ENCODE measurements at places on chromosomes 16 and 17.

- no peak for DNase-seq
Observed at GRCh38 chr17:77423589-77424451, 283.1 kb downstream of the SEC14L1 start.

DNA sequence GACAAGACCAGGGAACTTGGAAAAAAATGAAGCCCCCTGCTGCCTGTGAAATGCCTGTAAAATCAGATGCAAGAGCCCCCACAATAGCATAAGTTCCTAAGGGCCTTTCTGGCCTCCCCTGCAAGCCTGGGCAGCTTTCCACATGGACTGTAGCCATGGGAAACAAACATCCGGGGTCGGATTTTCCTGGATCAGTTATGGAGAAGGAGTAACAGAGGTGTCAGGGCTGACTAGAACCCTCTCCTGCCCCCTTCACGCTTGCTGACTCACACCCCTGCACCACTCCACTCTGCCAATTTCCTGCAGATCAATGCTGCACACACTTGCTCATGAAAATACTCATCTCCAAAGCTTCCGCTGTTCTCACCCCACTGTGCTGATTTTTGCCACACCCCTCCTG, 258.6 kb downstream of the CBLN1 start:
- no peak for DNase-seq

DNA sequence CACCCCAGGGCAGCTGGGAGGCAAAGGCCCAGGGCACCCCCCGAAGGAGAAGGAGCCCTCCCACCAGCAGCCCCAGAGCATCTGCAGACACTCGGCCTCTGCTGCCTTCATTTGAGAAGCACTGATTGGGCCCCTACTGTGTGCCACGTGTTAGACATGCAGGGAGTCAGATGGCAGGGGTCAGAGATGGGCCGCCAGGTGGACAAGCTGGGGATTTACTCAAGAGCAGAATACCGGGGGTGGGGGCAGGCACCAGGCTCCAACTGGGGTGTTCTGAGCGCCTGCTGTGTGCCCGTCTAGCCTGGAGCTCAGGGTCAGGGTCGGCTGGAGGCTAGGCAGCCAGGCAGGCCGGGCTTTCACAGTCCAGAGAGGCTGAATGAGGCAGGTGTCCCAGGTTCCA, 18.7 kb downstream of the TPSG1 start:
- DNase-seq, result no peak

- DNase-seq, result no peak
Observed at GRCh38 chr16:65659758-65660157, 537.9 kb upstream of the CDH11 start.

GRCh38 chr16:27564224-27564623, 14.3 kb downstream of the KATNIP start:
- DNase-seq, result no peak

GRCh38 chr17:44314869-44315661, 6.7 kb downstream of the RUNDC3A start:
- no peak for DNase-seq

GRCh38 chr16:2737895-2738418, 14.5 kb upstream of the SRRM2 start:
- no peak for DNase-seq

GRCh38 chr16:72969146-72969545, 78.8 kb downstream of the ZFHX3 start:
- no peak for DNase-seq

- DNase-seq, result no peak
Observed at GRCh38 chr16:66605979-66606751, 1.7 kb downstream of the CMTM3 start.

- DNase-seq, result no peak
Observed at GRCh38 chr16:81846105-81846504, 67.0 kb downstream of the PLCG2 start.

DNA sequence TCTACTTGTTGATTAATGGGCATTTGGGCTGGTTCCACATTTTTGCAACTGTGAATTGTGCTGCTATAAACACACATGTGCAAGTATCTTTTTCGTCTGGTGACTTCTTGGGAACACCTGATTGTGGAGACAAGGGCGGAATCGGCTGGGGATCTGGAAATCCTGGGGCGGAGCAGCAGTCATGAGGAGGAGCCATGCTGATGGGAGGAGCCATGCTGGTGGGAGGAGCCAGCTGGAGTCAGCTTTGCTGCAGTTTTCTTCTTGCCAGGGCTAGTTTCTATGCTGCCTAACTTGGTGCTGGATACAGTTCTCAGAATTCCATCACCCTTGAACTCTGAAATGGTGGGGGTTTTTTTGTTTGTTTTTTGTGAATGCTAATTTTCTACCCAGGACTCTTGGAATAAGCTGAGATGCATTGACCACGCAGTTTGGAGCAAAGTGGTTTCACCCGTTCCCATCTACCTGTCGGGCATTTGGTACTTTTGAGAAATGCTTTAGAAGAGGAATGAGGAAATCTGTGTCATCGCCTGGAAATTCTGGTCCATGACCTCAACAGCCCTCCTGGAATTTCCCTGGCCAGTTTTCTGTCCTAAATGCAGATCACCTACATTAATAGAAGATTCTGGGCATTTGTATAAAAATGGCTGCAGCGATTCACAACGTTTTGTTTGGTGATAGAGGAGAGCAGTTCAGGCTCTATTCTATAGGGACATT, 217.4 kb upstream of the ZFHX3 start:
- DNase-seq, result no peak

GRCh38 chr17:77441940-77442339, 301.2 kb downstream of the SEC14L1 start:
- no peak for DNase-seq

DNA sequence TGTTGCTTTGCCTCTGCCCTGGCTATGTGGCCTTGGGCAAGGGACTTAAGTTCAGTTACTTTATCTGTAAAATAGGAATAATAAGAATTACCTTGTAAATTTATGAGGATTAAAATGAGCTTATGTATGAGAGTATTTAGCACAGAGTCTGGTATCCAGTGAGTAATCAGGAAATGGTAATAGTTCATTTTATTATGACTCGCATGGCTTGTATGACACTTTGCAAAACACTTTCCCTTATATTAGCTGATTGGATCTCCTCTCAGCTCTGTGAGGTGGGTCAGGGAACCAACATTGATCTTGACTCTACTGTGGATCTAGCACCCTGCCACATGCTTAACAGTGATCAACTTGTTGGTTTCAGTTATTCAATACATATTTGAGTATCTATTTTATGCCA, 8.3 kb upstream of the CDH3 start:
- DNase-seq, result no peak

DNA sequence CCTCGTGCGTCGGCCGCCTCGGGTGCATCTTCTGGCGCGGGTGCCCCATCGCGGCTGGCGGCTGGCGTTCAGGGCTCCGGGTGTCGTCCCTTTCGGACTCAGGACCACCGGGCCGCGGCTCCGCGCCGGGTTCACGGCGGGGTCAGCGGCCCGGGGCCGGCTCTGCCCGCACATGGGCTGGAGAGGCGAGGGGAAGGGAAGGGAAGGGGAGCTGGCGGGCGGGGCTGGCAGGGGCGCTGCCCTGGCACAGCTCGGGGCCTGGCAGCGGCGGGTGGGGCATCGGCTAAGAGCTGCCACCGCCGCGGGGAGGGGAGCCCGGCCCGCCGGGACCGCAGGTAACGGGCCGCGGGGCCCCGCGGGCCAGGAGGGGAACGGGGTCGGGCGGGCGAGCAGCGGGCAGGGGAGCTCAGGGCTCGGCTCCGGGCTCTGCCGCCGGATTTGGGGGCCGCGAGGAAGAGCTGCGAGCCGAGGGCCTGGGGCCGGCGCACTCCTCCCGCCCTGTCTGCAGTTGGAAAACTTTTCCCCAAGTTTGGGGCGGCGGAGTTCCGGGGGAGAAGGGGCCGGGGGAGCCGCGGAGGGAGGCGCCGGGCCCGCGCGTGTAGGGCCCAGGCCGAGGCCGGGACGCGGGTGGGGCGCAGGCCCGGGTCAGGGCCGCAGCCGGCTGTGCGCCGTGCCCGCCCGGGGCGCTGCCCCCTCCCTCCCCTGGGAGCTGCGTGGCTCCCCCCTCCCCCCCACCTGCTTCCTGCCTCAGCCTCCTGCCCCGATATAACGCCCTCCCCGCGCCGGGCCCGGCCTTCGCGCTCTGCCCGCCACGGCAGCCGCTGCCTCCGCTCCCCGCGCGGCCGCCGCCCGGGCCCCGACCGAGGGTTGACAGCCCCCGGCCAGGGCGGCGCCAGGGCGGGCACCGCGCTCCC, 646 bp downstream of the HIC1 start:
- DNase-seq, result no peak

Data from stimulated activated CD8-positive, alpha-beta memory T cell treated with anti-CD3 and anti-CD28 coated beads, Interleukin-15, amount 100 ng/mL, for 1 hour (primary cell).